ENCODE measurements at places on chromosomes 2 and 18.

DNA sequence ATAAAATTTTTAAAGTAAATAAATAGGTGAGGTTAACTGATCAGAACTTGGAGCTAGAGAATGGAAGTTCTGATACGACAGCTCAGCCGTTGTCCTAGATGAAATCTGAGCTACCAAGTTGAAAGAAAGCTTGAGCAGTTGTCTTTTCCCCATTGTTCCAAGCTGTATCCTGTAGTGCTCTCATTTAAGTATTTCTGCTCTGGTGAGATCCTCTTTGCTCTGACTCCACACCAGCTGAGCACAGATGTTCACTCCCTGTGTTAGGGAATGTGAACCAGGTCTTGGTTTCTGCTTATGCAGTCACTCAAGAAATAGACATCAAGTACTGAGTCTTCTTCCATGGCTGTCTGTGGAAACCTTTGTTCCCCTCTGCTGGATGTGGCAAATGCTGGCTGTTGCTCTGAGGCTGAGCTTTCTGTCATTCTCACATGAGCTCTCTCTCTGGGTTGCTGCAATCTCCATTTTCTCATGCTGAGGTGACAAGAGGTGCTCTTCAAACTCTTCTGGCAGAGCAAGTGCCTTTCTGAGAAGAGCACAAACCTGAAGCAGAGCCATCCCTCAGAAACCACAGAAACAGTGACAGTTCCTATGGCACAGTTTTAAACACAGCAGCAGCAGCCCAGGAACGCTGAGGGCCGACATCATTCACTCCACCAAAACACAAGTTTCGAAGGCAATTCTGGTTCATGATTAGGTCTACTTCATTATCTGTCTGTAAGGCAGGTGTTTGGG, 194.1 kb downstream of the SP3 start:
- DNase-seq: no peak

DNA sequence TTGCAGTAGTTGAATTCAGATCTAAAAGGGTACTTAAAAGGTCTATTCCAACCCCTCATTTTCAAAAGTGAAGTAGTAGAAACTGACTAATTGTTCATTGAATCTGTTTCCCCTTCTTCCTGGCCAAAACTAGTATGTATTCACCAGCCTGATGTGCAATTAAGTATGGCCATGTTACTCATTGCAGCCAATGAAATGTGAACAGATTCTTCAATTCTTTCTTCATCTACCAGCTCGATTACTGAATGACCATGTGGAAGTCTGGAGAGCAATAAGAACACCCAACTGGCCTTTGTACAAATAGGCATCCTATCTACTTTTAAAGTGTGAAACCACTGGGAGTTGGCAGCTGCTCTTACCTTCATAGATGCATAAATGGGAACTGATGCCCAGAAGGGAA, 449.0 kb upstream of the ID2 start:
- no peak for DNase-seq

DNA sequence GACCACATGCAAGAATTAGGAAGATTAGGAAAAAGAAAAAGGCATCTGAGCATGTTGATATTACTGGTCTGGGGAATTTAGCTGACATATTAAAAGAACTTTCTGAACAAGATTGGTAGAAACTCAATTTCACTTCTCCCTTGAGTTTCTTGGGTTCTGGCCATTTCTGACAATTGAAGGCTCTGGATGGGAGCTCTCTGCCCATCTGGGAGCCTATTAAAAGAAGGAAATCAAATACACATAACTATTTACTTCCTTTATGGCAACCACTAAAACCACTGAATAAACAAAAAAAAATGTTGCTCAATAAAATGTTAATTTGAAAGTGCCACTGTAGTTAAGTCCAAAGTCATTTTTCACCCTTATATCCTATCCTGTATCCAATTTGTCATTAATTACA, 216.8 kb upstream of the HNMT start:
- no peak for DNase-seq

DNA sequence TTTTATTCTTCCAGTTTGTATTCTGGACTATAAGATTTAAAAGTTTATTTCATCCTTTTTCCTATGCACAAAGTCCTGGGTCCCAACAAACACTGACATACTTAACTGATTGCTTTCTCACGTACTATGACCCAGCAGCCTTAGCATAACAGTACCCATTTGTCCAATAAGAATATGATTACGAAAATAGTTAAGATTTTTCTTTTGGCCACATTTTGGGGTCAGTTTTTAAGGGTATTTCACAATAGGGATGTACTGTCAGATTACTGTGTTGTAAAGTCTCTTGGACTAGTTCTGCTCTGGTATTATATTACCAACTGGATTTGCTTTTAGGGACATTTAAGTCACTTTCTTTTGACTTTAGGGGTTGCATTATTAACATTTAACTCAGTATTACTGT, 46.1 kb downstream of the TTC39C start:
- DNase-seq: no peak

DNA sequence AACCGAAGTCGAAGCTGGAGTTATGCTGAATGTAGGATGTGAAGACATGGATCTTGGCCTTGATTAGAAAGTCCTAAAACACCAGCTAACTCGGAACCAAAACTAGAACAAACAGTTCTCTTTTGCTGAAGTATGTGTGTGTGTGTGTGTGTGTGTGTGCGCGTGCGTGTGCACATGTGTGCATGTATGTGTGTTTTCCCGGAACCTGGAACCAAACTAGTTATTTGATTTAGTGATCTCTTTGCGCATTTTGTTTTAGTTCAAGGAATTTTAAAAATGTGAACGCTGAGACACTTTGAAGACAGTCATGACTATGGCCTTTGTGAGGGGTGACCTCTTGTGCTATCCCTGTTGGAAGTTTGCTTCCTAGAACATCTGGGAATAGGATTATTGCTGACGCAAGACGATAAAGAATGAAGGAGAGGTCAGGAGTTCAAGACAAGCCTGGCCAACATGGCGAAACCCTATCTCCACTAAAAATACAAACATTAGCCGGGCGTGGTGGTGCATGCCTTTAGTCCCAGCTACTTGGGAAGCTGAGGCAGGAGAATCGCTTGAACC, 23.8 kb downstream of the FHL2 start:
- DNase-seq: no peak

- DNase-seq: no peak
Measured at GRCh38 chr2:8327371-8328100, 354.3 kb upstream of the ID2 start.

Measured in stimulated activated CD4-positive, alpha-beta T cell treated with anti-CD3 and anti-CD28 coated beads, Interleukin-4, amount 100 ng/mL, for 1 hour (primary cell).